ENCODE measurements at places on chromosomes 5 and 9.

DNA sequence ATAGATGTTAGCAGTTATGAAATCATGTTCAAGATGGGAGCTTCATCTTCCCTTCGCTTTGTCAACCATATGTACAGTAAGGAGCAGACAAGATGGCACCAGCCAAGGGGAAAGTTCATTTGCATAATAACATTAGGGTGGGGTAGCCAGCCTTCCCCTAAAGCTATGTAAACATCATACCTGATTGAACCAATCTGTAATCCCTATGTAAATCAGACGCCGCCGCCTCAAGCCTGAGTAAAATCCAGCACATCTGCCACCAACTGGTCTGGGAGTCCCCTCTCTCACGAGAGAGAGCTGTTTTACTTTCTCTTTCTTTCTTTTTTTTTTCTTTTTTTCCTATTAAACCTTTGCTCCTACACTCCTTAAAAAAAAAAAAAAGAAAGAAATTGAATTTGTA is 30.8 kb upstream of the REEP2 start:
- no peak for DNase-seq

- DNase-seq, result peak; percentile 56
Measured at GRCh38 chr5:80654054-80654390, 430 bp upstream of the MSH3 start.

DNA sequence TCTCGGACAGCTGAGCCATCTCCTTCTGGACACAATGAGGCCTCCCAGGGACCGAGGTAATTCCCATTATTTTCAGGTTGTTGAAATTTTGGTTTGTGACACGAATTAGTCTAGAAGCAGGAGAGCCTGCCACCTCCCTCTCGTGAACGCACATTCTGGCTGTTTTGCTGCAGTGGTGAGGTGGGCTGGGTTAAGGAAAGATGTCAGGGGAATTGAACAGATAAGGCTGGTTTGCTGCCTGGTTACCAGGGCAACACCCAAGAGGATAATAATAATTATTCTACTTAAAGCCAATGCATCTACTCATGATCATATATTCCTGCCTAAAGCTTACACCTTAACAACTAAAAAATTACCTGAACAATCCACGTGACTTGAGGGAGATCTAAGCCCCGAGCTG is 38.1 kb downstream of the DDX31 start:
- no peak for DNase-seq

GRCh38 chr5:75078027-75078426 is 25.7 kb upstream of the GCNT4 start:
- no peak for DNase-seq

GRCh38 chr5:177295924-177296323 is 7.6 kb downstream of the RAB24 start:
- no peak for DNase-seq

GRCh38 chr5:135964670-135965320 is 10.0 kb upstream of the LECT2 start:
- no peak for DNase-seq

DNA sequence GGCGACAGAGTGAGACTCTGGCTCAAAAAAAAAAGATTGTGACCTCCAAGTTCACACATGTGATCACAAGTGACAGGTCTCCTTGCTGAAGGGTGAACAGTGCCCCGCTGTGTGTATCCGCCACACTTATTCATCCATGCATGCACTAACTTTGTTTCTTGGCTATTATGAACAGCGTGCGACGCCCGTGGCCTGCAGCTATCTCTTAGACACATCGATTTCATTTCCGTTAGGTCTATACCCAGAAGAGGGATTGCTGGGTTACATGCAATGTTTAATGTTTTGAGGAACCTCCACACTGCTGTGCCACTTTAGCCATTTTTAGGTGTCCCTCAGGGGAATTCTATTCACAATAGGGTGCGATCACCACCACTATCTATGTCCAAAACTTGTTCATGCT is 12.1 kb upstream of the EGFL7 start:
- no peak for DNase-seq

GRCh38 chr5:160312960-160313727 is 780 bp upstream of the CCNJL start:
- no peak for DNase-seq

GRCh38 chr5:76576450-76576849 is 46.8 kb downstream of the F2RL2 start:
- DNase-seq, result no peak

DNA sequence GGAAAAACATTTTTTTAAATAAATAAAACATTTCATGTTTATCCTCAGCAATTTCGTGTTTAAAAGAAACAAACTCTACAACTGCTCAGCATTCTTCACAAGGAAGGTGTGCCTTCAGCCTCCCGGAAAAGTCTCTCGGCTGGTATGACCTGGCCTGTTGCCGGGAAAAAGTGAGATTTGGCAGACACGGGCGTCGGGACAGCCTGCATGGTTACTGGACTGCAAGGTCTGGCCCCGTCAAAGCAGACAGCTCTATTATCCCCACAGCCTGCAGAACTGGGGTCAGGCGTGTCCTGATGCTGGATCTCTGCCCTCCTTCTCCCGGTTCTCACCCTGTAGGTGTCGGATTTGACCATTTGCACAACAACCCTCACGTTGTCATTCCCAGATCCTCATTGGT is 120.3 kb upstream of the SPATA31C2 start:
- DNase-seq, result no peak

DNA sequence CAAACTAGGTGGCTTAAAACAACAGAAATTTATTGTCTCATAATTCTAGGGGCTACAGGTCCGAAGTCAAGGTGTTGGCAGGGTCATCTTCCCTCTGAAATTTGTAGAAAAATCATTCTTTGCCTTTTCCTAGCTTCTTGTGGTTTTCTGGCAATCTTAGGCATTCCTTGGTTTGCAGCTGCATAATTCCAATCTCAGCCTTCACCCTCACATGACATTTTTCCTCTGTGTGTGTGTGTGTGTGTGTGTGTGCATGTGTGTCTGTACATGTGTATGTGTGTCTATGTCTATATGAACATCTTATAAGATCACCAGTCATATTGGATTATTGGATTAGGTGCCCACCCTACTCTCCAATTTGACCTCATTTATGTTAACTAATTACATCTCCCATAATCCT is 330.6 kb downstream of the CHSY3 start:
- DNase-seq, result no peak

- DNase-seq, result no peak
Measured at GRCh38 chr5:176355400-176356178, 6.0 kb downstream of the KIAA1191 start.

GRCh38 chr9:114065304-114065703 is 12.8 kb downstream of the AMBP start:
- no peak for DNase-seq

DNA sequence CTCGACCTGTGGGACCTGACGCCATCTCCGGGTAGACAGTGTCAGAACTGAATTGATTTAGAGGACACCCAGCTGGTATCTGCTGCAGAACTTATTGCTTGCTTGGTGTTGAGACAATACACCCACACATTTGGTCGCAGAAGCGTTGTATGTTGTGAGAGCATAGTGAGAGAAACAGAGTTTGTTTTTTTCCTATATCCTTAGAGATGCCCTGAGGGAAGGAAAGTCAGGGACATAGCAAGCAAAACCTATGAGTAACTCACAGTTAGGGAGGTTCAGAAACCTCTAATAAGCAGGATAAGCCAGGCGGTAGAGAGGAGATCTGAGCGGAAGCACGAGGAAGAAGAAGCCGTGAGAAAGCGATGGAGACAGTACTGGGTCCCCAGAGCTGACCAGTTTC is 59.8 kb downstream of the PTCD2 start:
- peak; percentile 89 for DNase-seq

GRCh38 chr9:19087106-19088000 is 15.4 kb downstream of the HAUS6 start:
- DNase-seq, result peak; percentile 77

- no peak for DNase-seq
Measured at GRCh38 chr9:113995963-113996362, 82.1 kb downstream of the AMBP start.

- no peak for DNase-seq
Measured at GRCh38 chr9:72951520-72952380, 1.1 kb downstream of the ALDH1A1 start.

GRCh38 chr9:123763910-123764588 is 165.9 kb downstream of the DENND1A start:
- peak; percentile 75 for DNase-seq

DNA sequence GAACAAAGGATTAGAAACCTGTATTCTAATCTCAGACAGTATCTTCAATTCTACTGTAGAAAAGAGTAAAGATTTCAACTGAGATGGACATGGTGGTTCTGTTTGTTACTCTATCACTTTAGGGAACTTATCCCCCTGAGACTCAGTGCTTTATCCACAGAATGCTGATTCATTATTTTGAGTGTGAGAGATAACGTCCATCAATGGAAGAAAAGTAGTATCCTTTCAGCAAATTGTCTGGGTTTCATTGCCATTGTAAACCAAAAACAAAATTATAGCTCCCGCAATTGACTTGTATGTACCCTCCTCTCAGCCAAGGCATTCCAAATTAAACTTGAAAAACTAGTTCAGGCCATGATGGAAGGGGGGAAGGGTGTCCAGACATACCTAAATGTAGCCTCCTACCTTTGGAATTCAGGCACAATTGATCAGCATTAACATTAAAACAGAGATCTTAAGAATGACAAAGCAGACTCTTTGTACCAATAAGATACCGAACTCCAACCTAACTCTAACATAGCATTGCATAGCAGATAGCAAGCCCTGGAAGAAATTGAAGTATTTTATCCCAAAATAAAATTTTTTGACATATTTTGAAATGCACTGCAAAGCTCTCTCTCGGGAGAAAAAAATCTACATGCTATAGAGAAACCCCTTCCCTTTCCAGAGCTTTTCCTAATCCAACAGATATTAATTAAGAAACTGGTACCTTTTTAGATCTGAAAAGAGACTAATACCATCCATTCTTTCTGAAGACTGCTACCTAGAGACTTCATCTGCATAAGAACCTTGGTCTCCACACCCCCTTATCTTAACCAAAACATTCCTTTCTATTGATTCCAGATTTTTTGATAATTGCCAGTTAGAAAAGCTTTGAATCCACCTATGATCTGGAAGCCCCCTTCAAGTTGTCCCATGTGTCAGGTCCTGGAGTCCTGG is 1055.7 kb downstream of the PTPRD start:
- no peak for DNase-seq

DNA sequence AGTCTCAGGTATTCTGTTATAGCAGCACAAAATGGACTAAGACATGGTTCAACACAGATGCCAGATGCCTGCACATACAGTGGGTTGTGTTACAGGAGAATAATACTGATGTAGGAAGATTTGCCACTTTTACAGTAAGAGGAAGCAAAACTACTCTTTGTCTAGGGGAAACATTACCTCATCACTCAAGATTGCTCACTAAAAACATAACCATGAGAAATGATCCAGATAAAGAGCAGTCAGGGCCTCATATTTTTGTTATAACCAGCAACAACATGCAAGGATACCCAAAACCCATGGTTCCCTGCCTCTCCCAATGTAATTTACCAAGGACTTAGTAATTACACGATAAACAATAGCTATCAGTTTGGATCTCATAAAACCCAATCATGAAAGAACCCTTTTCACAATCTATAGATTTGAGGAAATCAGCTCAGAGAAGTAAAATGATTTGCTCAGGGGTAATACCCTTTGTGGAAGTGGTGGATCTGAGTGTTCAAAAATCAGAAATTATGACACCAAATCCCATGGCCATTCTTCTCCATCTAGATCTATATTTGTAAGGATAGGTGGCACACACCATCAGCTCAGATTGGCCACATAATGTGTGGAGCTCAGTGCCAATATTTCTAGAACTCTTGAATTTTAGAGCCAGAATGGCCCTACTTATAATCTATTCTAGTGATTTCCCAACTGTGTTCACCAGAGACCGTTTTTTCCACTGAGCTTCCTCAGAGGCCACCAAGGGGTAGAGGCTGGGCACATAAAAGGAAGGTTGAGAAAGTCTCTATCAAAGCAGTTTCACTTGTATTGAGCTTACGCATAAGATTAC is 27.8 kb downstream of the DPYSL3 start:
- DNase-seq, result peak; percentile 20

DNA sequence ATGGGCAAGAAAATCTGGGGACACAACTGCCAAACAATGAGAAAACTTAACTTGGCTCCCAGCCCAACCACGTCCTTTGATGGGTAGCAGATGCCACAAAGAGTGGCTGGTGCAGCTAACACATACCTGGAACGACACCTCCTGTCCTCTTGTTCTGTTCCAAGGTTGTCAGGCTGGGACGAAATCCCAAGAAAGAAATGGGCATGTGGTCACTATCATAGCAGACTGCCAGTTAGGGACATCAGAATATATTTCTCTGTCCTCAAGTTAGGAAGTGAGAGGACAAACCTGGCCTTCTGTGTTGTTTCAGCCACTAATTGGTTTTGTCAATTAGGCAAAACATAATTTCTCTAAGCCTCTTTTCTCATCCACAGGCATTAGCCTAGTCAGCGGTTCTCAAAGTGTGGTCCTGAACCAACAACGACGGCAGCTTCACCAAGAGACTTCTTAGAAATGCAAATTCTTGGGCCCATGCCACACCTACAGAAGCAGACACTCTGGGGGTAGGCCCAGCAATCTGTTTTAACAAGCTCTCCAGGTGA is 63.4 kb downstream of the RAPGEF1 start:
- no peak for DNase-seq

- DNase-seq, result no peak
Measured at GRCh38 chr5:36359267-36359666, 57.6 kb upstream of the RANBP3L start.

- DNase-seq, result peak; percentile 4
Measured at GRCh38 chr5:54212331-54212730, 98.0 kb downstream of the ARL15 start.

DNA sequence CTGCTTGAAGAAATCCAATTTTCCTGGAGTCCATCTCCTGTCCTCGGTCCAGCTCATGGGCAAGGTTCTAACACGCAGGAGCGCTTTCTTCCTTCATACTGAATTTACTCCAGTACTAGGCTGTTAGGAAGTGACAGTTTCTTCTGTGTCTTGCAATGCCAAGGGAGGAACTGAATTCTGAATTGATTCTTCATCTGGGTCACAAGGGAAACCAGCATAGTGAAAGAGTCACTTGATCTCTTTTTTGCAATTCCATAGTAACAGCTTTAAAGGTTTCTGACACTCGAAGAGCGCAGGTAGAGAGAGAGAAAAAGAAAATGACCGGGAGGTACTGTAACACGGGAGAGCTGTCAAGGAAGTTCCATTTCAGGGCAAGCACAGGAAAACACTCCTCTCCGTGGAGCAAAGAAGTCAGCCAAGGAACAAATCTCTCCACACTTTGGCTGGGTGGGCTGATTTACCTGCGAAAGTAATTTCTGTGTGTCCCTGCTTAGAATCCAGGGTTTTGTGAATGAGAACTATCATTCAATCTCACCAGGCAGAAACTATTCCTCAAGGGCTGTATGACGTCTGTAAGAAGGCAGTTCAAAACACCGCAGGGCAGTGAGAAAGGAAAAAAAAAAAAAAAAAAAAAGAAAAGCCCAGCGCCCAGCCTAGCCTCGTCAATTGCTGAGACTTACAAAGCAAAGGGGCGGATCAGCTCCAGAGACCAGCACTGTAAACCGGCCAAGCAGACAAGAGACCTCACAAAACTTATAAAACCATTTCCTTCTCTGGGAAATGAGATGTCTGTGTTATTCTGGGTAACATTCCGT is 617.8 kb downstream of the PDE4D start:
- peak; percentile 47 for DNase-seq

GRCh38 chr5:158897444-158898160 is 202.1 kb downstream of the EBF1 start:
- no peak for DNase-seq

Data from ELR (cell line).